ENCODE measurements at places on chromosomes 1 and 21. TPM values are rescaled to one million over a fixed set of nuclear protein-coding genes. Genes with fewer than 3 reads are reported as not detected.

ATP1A4 gene
- total RNA-seq = not detected

LCE2A gene
- total RNA-seq = not detected

JAK1 gene
- 206 TPM for total RNA-seq

DRAXIN gene
- total RNA-seq = 0.10 TPM

PDXK gene
- total RNA-seq = 102 TPM

PDE4B gene
- 56.2 TPM for total RNA-seq

FABP3 gene
- not detected for total RNA-seq

KIRREL1 gene
- total RNA-seq = not detected

SPRR5 gene
- total RNA-seq = not detected
